ENCODE measurements at places on chromosomes 7 and 10. TPM values are rescaled to one million over a fixed set of nuclear protein-coding genes. Genes with fewer than 3 reads are reported as not detected.
A peak's percentile ranks its signal among the peaks of the same experiment; 100 is the strongest.

The SEMA3C gene
- under 0.01 TPM for total RNA-seq

The NET1 gene
- total RNA-seq: 20.7 TPM

- DNase-seq: no peak
Observed at GRCh38 chr7:111198255-111198654, 107.3 kb downstream of the LRRN3 start.

- DNase-seq: peak; percentile 21
Observed at GRCh38 chr7:37054624-37055241, 330.4 kb upstream of the AOAH start.

Measured in dermis microvascular lymphatic vessel endothelial cell (primary cell).